ENCODE measurements at places on chromosomes 4 and X.

DNA sequence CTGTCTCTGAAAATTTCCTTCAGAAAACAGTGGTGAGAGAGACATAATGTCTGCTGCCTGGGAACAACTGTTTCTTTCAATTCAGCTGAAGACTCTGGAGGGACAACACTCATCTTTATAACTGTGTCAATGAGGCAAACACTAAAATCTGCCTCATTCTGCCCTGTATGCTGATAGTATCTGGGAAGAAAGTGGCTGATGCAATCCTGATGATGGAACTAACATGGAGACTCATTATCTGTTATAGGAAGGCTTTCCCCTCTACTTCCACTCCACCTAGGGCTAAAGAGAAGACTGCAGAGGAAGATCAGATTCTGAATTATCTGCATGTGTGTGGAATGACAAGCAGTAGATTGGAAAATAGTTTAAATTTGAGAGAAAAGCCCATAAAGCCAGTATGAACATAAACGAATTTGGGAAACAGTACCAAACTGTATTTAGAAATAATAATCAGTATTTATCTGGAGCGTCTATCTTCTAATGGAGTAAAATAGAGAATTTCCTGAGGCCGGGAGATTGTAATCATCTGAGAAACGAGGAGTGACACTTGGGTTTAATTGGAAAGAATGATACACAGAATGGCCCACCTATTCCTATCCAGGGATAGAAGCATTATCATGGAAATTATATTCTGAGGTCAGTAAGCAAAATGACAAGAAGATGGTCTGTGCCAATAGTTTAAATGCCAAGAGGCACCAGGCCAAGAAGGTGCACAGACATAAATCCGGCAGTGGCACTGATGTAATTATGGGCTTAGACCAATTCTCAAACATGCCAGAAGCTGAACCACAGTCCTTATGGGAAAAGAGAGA is 85.4 kb downstream of the SHISA3 start:
- DNase-seq, result no peak

DNA sequence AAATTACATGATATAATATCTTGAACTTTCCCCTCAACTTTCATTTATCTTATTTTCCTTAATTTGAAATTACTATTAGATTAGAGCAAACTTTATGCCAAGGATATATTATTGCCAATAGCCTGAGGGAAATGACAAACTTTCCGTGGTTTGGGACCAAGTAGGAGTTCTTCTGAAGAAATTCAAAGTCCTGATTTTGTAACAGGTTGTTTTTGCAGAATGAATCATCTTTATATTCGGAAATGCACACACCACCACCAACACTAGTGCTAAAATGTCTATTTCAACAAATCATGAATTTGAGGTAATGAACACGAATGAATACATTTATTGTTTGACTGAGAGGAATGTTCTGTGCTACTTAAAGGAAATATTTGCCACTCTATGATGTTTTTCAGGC is 226.7 kb downstream of the GRIA2 start:
- no peak for DNase-seq

DNA sequence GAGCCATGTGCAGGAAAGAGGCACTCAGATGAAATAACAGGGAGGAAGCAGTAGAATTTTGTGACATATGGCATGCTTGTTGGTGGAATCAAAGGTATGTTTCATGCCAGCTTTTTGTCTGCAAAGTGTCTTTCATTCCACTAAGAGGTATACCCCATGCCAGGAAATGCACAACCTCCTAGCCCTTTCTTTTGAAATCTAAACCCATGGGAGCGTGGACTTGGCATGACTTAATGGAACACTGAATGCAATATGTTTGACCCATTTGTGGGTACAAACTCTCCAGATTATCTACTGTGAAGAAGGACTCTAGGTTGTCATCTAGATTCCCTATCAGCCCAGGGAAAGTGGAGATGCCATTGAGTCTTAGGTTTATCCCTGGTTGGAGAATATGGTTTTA is 338.3 kb upstream of the TEX13C start:
- no peak for DNase-seq

DNA sequence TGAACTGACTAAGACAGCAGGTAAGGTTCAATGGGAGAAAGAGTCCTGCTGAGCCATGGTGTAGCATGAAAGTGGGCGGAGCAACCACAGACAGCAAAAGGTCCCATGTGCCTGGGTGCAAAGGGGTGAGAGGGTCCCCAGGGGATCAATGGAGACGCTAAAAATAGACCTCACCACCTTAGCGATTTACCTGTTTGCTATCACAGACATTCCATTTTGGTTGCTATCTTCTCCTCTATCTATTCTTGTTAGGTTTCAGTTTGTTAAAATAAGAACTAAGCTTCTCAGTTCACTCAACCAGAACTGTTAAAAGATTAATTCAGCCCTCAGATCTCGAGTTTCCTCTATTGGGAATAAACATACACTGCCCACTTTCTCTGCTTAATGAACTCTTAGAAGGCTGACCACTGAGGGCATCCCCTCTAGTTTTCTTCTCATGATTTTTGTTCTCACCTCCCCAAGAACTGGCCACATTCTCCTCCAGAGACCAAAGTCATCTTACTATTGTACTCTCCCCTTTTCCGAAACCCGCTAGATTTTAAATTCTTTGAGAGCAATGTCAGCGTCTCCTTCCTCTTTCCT is 136.7 kb downstream of the PARM1 start:
- no peak for DNase-seq

- no peak for DNase-seq
These were observed 84.2 kb downstream of the NFKB1 start for GRCh38 chr4:102585329-102585728.

DNA sequence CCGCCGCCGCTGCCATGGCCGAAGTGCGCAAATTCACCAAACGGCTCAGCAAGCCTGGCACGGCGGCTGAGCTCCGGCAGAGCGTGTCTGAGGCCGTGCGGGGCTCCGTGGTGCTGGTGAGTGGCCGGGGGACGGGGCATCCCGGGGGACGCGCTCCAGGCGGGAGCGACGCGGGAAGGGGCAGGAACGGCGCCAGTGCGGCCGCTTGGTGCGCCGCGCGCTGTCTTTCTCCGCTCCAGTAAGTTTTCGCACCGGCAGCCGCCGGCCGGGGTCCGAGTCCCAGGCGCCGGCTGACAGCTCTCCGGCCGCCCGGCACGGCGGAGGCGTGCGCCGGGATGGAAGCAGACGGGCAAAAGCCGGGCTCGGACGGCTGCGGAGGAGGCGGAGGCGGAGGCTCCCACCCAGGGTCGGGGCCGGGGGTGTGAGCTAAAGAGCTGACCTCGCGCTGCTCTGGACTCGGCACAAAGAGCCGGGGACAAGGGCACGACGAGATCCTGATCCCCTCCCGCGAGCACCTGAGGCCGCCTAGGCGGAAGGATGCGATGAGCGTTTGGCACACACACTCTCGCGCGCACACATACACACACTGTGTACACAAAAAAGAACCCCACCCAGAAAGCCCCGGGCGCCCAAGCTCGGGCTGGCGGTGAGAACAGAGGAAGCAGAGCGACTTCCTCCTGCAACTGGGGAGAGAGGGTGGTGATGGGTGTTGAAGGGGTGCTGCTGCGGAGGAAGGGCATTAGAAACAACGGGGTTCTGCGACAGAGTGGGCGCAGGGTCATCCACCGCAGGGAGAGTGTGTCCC is 545 bp downstream of the DOCK11 start:
- DNase-seq, result peak; percentile 23

GRCh38 chr4:137530176-137530575 is 2.1 kb downstream of the PCDH18 start:
- no peak for DNase-seq

- DNase-seq, result no peak
These were observed 247.3 kb downstream of the SPOCK3 start for GRCh38 chr4:166987026-166987425.

- DNase-seq, result no peak
These were observed 37.4 kb upstream of the SLC10A4 start for GRCh38 chr4:48445704-48446103.

- DNase-seq, result no peak
These were observed 496.3 kb upstream of the HTR2C start for GRCh38 chrX:114087543-114087942.

DNA sequence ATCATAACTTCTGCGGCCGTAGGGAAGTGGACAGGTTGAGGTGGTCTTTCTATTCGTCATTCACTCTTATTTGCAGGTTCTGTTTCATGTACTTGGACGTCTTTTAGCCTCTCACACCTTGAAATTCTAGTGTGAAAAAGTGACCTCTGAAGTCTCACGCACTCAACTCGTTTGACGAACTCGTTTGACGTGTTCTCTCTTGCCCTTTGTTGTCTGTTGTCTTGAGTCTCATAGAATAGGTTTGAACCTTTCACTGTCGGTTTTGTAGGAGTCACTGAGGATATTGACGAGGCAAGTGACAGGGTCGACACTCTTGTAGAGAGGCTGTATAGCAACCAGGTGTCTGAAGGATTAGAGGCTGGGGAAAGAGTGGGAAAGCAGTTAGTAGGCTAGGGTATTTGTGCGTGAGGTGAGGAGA is 1.1 kb upstream of the PGRMC2 start:
- peak; percentile 46 for DNase-seq

DNA sequence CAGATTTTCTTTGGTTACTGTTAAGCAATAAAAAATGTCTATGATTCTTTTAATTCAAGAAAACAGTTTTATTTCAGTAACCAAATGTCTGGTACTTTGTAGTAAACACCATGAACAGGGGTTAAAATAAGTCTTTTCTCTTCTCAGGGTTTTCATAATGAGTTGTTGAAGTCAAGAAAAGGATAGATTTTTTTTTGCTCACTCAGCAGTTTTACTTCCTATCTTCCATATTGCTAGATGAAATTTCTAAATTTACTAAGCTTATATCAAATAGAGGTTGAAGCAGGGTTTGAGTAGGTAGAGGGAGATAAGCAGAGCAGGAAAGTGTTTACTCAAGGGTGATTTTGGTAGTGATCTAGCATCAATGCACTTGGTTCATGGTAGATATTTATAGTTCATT is 1031.3 kb downstream of the C4orf33 start:
- DNase-seq, result no peak

- DNase-seq, result no peak
These were observed 70.0 kb downstream of the MGST2 start for GRCh38 chr4:139735381-139736273.

- DNase-seq, result no peak
These were observed 2375.1 kb upstream of the AGA start for GRCh38 chr4:179817317-179817716.

DNA sequence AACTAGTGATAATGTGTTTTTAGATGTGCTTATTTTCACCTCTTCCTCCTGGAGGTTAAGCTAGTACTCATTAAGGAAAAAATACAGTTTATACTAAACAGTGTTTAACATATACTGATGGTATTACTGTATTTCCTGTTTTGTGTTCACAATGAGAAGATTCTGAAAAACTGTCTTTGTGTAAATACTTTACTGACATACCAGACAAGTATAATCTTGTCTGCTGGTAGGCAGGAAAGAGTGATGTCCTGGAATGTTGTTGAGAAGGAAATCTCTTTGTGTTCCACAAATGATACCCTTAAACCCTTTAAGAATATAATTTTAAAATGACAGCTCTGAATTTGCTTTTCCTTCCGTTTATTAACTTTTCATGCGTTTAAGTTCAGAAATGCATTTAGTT is 205.5 kb upstream of the NUDT6 start:
- DNase-seq, result no peak

DNA sequence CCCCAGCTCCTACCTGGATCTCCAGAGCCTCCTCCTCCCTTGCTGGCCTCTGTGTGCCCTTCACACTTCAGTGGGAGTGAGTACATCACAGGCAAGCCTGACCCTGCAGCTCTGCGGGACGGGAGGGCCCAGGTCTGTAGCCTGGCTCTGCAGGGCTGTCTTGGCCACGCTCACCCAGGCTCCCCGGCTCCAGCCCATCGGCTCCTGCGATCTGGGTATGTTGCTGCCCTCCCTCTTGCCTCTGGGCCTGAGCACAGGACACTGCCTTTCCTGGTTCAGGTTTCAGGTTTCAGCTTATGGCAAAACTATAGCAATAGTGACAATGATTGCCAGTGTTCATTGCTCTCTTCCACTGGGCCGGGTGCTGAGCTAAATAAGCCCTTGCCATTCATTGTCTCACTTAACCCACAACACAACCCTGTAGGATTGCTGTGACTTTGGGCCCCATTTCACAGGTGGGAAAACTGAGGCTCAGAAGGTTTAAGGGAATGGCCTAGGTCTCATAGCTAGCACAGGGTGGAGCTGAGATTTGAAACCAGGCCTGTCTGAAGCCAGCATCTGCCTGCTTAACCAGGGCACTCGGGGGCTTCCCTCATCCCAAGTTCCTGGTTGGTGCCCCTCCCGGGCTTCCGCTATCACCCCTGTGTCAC is 44.6 kb upstream of the SORCS2 start:
- DNase-seq, result no peak

DNA sequence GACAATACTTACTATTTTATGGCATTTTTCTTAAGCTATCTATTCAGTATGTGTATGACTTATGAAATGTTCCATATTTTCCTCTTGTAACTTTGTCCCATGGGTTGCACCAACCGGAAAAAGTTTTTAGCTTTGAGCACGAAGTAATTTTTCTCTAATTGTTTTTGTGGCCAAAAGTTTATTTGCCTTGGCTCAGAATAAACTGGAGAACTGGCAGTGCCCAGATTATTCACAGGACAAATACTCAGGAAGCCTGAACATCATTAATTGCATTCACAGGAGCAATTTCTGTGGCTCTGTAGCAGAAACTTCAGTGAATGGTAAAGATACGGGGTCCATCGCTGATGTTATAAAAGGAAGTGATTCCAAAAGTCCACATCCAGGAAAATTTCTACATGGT is 184.5 kb downstream of the ARHGAP10 start:
- DNase-seq, result no peak

DNA sequence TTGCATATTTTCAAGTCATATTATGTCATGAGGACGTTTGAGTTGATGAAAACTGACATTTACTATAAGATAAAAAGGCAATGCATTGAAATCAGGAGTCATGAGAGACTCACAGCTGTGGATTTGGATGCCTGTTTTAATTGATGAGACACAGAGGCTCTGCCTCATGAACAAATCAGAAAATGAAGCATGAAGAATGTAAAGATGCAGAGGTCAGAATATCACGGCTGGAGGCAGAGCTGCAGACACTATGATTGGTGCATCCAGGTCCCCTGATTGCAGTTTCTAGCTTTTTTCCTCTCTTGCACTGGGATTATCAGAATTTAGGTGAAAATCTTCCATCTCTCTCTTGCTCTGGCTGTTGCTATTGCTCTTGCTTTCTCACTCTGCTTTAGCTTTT is 74.7 kb downstream of the FAM47B start:
- DNase-seq, result no peak

DNA sequence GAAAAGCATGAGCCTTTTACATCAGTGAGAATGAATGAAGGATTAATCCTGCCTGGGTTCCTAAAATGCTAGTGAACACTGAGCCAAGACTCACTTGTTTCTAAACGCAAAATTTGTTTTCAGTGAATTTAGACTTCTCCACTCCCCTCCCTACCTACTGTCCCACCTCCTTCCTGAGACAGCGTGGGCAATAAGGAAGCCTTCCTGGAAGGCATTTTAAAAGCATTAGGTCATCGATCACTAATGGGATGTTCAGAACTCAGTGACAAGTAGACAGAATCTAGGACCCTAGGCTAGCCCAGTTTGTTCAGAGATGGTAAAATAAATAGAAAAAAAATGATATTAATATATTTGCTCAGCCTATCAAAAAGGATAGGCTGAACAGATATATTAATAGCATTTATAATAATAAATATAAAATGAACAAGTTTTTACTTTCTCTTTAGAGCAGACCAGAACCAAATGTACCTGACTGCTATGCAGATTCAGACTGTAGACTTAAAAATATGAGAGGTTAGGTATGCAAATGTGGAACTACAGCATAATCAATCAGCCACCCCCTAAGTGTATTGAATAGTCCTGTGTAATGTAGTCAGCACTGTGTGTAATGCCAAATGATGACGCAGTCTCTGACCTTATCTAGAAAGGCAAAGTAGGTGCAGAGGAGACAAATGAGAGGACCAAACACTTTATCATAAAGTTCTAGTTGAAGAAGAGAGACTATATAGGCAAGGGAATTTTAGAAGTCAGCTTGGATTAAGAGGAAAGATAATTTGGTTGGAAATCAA is 331.1 kb downstream of the GPAT3 start:
- no peak for DNase-seq
